ENCODE measurements at places on chromosomes 3 and 15. TPM values are rescaled to one million over a fixed set of nuclear protein-coding genes. Genes with fewer than 3 reads are reported as not detected.

Gene GABRB3
- 79.5 TPM for polyA plus RNA-seq

Gene SCG3
- polyA plus RNA-seq: 117 TPM

Gene ZNF501
- polyA plus RNA-seq: 12.4 TPM

Gene HRG
- not detected for polyA plus RNA-seq

Gene CLDN16
- polyA plus RNA-seq: 0.41 TPM

Measured in spinal cord (tissue), 10 donors.